H9 (cell line): ENCODE measurements at places on chromosomes 7 and 10. TPM values are rescaled to one million over a fixed set of nuclear protein-coding genes. Genes with fewer than 3 reads are reported as not detected.

GRCh38 chr7:30330134-30331111 is 46.0 kb downstream of the ZNRF2 start:
- no peaks in the 10 kb centered on the region for H3K27me3 ChIP-seq
- no peak overlapping the region for H3K4me3 ChIP-seq
- no peak overlapping the region for H3K27ac ChIP-seq
- H3K4me1 ChIP-seq = no peaks in the 10 kb centered on the region
- peaks cover 23% of the 10 kb centered on the region for H3K36me3 ChIP-seq

DNA sequence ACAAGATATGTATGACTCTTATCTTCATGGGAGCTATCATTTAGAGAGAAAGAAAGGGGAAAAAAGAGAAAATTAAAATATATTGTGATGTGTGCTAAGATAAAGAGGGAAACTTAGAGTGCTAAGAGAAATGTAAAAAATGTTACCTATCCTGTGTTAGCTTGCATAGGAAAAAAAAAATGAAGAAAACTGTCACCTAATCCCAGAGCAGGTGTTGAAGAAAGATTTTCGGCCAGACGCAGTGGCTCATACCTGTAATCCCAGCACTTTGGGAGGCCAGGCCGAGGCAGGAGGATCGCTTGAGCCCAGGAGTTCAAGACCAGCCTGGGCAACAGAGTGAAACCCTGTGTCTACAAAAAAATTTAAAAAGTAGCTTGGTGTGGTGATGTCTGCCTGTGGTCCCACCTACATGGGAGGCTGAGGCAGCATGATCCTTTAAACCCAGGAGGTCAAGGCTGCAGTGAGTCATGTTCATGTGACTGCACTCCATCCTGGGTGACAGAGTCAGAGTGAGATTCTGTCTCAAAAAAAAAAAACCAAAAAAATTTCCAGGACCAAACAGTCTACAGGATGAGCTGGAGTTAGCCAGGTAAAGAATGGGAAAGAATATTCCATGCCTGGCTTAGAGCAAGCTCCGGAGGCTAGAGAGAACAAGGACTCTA is 2.4 kb upstream of the MKLN1 start:
- no peak overlapping the region for H3K27ac ChIP-seq
- no peak overlapping the region for H3K4me3 ChIP-seq
- H3K27me3 ChIP-seq = no peaks in the 10 kb centered on the region; the same call in 1 of the 2 replicates
- DNase-seq = no peak
- peaks cover 4% of the 10 kb centered on the region; the same call in 1 of the 2 replicates for H3K4me1 ChIP-seq

- no peak overlapping the region for H3K27ac ChIP-seq
- peaks cover 5% of the 10 kb centered on the region; the same call in 2 of the 3 replicates for H3K36me3 ChIP-seq
- H3K27me3 ChIP-seq = no peaks in the 10 kb centered on the region
- no peak for DNase-seq
Observed at GRCh38 chr7:417973-418601, 101.6 kb downstream of the PDGFA start.

The NET1 gene
- 50.6 and 57.5 TPM in 2 replicates for total RNA-seq

DNA sequence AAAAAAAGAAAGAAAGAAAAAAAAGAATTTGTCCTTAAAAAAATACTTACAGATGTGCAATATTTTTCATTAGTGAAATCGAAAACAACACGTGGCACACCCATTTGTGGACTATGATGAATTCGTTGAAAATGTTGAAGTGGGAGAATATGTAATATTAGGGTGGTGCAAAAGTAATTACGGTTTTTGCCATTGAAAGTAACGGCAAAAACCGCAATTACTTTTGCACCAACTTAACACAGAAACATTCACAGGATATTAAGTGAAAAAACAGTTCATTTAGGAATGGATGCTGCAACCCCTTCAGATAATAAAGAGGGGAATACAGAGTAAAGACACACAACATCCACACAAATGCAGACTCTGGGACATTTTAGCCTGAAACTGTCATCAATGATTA is 96.0 kb downstream of the CALN1 start:
- DNase-seq = no peak
- H3K4me1 ChIP-seq = no peaks in the 10 kb centered on the region
- H3K4me3 ChIP-seq = no peak overlapping the region
- H3K27me3 ChIP-seq = no peaks in the 10 kb centered on the region
- no peak overlapping the region for H3K27ac ChIP-seq

The SEMA3C gene
- 1.4 and 1.6 TPM in 2 replicates for total RNA-seq

DNA sequence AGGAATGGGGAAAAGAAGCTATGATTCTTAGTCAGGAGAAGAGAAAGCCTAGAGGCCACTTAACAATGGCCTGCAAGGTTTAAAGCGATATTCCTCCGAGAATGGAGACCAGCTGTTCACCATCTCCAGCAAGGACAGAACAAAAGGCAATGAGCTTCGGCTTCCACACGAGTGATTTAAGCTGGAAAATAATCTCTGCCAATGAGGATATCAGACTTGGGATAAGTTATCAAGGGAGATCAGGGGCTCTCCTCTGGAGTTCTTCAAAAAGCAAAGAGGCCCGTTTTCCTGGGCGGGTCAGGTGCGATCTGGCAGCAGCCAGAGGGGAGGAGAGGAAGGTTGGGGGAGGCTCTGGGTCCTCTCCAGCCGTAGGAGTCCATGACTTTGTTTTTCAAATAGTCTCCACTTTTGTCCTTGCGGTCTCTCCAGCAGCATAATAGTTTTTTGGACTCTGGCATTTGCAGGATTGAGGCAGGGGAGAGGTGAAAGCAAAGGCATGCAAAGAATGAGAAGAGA is 211.3 kb downstream of the SKIDA1 start:
- peak overlapping the region; percentile 30 for H3K27ac ChIP-seq
- H3K4me1 ChIP-seq = peaks cover 5% of the 10 kb centered on the region; the same call in 1 of the 2 replicates
- no peak overlapping the region; the same call in 2 of the 3 replicates for H3K4me3 ChIP-seq
- no peaks in the 10 kb centered on the region; the same call in 2 of the 3 replicates for H3K36me3 ChIP-seq

The VSTM2A gene
- 0.11 and 0.22 TPM in 2 replicates for total RNA-seq

The GPR146 gene
- total RNA-seq = 1.4 and 1.6 TPM in 2 replicates

DNA sequence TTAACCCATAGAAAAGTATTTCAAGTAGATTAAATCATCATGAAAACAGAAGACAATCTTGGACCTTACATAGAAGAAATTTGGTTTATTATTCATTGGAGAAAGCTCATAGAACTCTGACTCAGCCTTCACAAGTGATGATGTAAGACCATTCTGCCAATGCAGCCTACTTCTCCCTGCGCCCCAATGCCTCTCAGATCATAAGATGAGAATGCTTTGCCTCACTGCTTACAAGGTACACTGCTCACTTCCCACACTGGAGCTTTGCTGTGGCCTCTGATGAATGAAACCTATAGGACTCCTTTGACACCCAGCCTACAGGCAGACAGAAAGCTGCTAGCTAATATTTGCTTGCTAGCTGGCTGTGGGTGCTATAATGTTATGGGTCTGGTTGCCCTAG is 569.4 kb upstream of the STEAP1 start:
- H3K27ac ChIP-seq = no peak overlapping the region
- peaks cover 15% of the 10 kb centered on the region for H3K36me3 ChIP-seq
- H3K27me3 ChIP-seq = no peaks in the 10 kb centered on the region
- no peak overlapping the region for H3K4me3 ChIP-seq
- DNase-seq = no peak

GRCh38 chr7:118350260-118350659 is 125.8 kb downstream of the ANKRD7 start:
- no peaks in the 10 kb centered on the region for H3K36me3 ChIP-seq
- H3K27ac ChIP-seq = no peak overlapping the region
- DNase-seq = no peak
- H3K27me3 ChIP-seq = no peaks in the 10 kb centered on the region
- H3K4me3 ChIP-seq = no peak overlapping the region

The ADRA2A gene
- total RNA-seq = 1.4 and 1.5 TPM in 2 replicates

The OPN1SW gene
- not detected in 2 replicates for total RNA-seq

DNA sequence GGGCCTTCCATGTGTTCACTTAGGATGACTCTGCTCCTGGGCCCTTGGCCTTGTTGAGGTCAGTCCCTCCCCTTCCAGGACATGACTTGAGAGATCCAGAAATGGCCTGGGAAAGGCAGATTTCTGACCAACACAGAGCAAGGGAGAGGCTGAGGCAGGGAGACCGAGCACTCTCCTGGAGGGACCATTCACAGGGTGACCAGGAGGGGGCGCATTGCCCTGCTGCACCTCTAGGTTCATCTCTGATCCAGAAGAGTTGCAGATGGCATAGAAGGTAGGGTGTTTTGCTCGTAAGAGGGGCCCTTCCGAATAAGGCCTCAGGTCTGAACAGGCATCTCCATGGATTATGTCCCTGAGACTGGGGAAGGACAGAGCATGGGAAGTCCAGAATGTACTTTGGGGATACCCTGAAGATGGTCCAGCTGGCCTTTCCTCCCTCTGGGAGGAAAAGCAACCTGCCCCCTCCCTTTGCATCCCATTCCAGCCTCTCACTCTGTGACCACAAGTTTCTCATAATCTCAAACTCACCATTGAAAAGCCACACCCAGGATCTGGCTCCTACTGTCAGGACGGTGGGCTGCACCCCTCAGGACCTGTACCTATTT is 6.6 kb downstream of the DMBT1 start:
- H3K27me3 ChIP-seq = no peaks in the 10 kb centered on the region
- H3K27ac ChIP-seq = no peak overlapping the region
- no peaks in the 10 kb centered on the region for H3K36me3 ChIP-seq
- H3K4me3 ChIP-seq = no peak overlapping the region

DNA sequence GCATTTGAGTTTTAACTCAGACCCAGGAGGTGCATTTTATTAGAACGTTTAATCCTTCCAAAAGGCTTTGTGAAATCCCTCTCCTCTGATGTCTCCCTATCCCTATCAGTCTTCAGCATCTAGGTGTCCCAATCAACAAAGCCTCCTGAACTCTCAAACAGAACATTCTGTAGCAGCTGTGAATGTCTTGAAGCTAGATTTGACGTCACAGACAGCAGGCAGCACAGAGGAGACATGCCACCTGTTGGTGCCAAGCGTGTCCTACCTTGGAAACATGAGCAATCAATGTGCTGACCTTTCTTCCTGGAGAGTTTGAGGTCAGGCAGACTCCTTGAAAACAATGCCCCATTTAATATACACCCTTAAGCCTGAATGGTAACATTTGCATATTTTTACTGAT is 125.5 kb downstream of the RNLS start:
- H3K27me3 ChIP-seq = no peaks in the 10 kb centered on the region
- no peaks in the 10 kb centered on the region for H3K4me1 ChIP-seq
- H3K36me3 ChIP-seq = no peaks in the 10 kb centered on the region; the same call in 2 of the 3 replicates
- DNase-seq = no peak
- no peak overlapping the region for H3K27ac ChIP-seq

DNA sequence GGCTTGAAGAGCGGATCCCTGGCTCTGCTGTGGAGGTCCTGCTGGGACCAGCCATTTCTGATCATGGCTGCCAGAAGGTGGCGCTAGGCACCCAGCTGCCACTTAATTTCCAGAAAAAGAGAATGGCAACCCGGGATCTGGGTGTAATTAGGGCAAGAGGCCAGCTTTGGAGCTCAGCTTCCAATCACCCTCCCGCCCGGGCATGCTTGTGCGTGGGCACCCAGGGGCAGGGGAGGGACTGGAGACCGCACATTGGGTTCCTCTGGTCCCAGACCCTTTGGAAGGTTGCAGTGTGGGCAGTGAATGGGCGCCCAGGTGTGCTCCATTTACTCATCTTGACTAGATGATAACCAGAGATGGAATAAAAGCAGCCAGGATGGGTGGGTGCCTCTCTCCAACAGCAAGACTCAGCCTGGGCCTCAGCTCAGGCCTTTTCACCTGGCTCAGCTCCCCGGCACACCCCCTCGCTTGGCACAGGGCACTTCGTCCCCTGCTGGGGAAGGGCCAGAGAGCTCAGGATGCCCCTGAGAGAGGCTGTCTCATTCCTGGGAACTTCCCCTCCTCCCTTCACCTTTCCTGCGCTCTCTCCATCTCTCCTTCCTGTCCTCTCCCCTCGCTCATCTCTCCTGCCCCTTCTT is 14.7 kb downstream of the FAM241B start:
- no peaks in the 10 kb centered on the region for H3K27me3 ChIP-seq
- no peak overlapping the region for H3K4me3 ChIP-seq
- no peaks in the 10 kb centered on the region for H3K36me3 ChIP-seq

- DNase-seq = no peak
- no peak overlapping the region for H3K27ac ChIP-seq
- H3K4me1 ChIP-seq = no peaks in the 10 kb centered on the region; the same call in 1 of the 2 replicates
- peaks cover 2% of the 10 kb centered on the region; the same call in 1 of the 2 replicates for H3K36me3 ChIP-seq
- peak overlapping the region; percentile 80 for H3K4me3 ChIP-seq
- H3K27me3 ChIP-seq = peaks cover 24% of the 10 kb centered on the region
Observed at GRCh38 chr10:6200440-6200733, 2.3 kb upstream of the PFKFB3 start.

- DNase-seq = no peak
- peaks cover 10% of the 10 kb centered on the region; the same call in 1 of the 2 replicates for H3K4me1 ChIP-seq
- no peak overlapping the region for H3K27ac ChIP-seq
- no peak overlapping the region for H3K4me3 ChIP-seq
Observed at GRCh38 chr10:125064681-125065492, 95.5 kb downstream of the CTBP2 start.

DNA sequence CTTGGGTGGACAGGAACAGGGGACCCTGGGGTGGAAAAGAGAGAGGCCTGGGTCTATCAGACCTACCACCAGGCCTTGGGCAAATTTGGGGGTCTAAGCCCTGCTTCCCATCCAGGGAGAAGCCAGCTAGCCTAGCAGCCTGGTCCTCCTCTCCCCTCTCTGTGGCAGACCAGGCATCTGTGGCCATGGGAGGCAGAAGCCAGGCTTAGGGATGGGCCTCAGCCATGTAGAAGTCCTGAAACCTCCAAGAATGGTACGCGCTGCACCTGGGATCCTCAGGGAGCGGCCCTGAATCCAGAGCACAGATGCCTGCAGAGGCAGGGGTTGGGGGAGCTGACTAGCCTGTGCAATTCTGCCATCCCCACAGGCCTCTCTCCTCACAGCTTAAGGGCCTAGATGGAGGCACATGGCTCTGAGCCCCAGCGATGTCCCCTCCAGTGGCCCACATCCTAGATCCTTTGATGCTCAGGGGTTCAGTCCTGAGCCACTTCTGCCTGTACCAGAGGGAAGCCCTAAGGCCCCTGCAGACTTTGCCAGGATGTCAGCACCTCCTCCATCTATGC is 21.2 kb downstream of the GRID1 start:
- no peak for DNase-seq
- H3K27me3 ChIP-seq = no peaks in the 10 kb centered on the region
- no peaks in the 10 kb centered on the region for H3K4me1 ChIP-seq
- H3K27ac ChIP-seq = no peak overlapping the region
- no peaks in the 10 kb centered on the region for H3K36me3 ChIP-seq

DNA sequence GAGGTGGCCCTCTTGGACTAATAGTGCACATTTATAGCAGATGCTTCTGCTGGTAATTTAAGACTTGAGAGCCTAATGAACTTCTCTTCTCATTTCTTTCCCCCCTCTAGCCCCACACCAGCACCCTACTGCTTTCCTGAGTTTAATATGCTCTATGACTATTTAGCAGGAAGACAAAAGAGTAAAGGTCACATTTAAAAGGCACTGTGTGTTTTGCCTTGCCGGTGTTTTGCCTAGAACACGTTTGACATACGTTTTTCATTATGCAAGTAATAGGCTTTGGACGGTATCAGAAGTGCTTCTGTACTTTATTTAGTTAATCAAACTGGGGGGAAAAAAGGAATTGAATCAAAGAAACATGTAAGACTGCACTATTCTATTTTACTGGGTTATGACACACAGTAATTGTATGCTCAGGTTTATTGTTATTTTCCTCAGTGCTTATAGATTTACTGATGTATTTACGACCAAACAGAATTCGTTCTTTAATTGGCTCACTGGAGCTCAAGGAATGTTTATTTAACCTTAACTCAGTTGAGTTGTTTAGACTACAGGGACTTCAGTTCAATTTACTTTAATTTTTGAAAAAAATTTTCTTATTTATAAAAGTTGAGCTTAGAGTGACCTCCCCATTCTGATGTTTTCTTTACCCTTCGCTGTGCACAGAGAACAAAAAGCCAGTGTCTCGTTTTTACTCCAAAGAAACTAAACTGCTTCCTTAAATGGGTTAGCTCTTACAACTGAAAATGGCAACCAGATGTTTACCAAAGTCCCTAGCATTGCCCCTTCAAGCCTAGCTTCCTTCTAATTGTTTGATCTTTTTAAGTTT is 35.4 kb downstream of the CPED1 start:
- DNase-seq = no peak
- no peak overlapping the region for H3K4me3 ChIP-seq
- H3K27ac ChIP-seq = no peak overlapping the region
- no peaks in the 10 kb centered on the region for H3K36me3 ChIP-seq
- no peaks in the 10 kb centered on the region for H3K27me3 ChIP-seq
